ENCODE measurements at places on chromosomes 1 and 21.

DNA sequence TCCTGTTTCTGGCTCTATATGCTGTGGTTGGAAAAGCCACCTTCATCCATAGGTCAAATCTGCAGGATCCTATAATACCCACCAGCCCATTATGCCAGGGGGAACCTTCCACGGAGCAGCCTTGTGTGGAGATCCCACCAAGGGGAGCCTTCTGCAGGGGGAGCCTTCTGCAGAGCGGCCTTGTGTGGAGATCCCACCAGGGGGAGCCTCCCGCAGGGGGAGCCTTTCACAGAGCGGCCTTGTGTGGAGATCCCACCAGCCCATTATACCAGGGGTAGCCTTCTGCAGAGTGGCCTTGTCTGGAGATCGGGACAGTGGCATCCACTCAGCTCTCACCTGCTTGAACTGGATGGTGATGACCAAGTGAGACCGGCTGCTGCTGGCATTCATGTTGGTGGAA is 85.3 kb downstream of the SCCPDH start:
- DNase-seq: no peak

DNA sequence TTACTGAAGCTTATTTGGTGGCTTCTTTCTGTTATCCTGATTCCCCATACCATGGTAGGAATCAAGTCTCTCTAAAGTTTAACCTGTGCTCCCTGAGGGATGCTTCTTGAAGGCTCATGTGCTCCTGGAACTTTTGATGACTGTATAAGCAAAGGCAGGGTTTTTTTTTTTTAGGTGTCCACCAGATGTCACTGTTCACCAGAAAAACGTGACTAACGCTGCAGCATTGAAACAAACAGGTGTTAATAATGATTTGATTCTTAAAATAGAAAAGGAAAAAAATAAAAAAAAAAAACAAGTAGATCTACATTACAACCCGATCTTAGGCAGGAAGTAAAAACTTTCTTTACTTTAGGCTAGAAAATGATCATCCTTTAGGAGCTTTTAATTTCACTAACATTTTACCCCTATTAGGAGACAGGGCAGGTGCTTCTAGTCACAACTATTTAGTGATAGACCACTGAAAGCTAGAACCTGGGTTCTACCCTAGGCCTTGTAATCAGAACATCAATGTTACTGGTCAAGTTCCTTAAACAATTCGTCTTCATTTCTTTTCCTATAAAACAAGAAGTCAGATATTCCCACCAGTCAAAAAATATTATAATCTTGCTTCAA is 223.0 kb downstream of the PLA2G4A start:
- DNase-seq: peak; percentile 13

GRCh38 chr1:200337831-200338230 is 72.0 kb downstream of the ZNF281 start:
- DNase-seq: no peak

- no peak for DNase-seq
Measured at GRCh38 chr1:75785320-75785982, 605 bp upstream of the RABGGTB start.

DNA sequence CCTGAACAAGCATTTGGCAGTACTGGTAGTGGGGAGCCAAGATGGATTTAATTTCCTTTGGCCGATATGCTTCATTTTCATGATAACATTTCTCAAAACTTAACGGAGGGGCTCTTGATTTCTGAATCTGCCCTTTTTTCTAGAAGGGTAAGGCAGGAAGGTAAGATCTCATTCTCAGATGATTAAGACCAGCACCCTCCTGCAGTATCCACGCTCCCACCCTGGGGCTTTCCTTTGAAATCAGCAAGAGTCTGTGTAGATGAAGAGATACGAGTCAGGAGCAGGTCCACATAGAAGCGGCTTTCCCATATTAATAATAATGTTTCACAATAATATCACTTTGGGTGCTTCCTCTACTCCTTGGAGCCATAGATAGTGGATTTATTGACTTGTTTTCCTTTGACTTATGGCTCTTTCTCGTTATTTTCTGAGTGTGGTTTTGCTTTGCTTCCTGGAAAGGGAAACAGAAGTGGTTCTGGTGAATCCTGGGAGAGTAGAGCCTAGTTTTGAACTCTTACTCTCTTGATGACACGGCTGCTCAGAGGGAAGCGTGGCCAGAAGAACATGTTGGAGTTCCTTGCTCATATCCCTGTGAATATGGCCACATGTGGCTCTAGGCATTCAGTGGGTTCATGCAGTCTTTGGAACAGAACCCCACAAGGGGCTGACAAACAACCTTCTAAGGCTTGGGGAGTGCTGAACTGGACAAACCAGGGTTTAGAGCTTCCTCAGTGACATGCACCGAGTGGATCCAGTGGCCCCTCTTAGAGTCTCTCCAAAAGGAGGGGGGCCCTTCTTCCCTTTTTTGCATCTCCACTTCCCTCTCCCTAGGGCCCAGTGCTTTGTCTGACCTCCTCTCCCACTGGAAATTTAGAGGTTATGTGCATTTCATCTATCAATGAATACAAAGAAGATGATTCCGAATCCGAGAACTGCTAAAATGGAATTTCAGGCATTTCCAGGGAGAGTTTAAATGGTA is 195.7 kb downstream of the DYRK1A start:
- no peak for DNase-seq

GRCh38 chr1:93288558-93288957 is 57.1 kb upstream of the DR1 start:
- no peak for DNase-seq

DNA sequence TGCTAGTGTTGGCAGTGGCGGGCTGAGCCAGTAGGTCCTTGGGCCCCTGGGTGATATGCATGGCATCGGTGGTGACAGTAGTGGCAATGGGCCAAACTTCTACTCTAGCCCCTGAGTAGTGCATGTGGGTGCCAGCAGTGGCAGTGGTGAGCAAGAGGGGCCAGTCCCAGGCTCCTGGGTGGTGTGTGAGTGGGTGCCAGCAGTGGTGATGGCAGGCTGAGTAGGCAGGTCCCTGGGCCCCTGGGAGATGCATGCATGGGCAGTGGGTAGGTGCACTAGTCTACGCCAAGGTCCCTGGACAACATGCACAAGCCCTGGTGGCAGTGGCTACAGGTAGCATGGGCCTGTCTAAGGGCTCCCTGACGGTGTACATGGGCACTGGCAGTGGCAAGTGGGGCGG is 24.6 kb upstream of the TTC22 start:
- DNase-seq: no peak

DNA sequence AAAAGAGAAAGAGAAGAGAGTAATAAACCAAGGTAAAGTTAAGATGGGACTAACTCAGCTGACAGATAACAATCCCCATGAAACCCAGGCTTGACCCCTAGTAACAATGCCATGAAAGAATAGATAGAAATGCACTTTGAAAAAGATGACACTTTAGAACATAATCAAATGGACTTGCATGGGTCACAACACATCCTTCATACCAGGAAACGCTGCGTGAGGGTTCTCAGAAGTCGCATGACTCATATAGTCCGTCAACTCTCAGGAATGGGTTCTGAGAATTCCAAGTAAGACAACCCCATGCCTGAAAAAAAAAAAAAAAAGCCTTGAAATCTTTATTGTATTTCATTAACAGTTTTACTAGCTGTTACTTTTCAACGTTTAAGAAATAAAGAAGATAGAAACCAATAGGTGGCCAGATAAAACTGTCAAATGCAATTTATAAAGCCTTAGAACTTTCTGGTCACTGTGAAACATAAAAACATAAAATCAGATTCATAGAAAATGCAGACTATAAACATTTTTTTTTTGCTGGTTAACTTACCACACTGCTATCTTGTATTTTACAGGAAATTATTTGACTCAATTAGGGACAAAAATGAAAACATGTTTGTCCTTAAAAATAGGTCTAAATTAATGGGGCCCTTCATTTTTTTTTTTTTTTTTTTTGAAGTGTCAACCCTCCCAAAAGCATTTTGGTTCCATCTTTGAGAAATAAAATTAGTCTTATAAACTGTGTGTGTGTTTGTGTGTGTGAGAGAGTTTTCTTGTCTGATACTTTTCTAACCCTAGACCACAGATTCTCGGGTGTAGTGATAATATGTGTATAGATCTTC is 202.1 kb downstream of the NCAM2 start:
- DNase-seq: peak; percentile 7

GRCh38 chr1:199976496-199977144 is 50.9 kb upstream of the NR5A2 start:
- no peak for DNase-seq

DNA sequence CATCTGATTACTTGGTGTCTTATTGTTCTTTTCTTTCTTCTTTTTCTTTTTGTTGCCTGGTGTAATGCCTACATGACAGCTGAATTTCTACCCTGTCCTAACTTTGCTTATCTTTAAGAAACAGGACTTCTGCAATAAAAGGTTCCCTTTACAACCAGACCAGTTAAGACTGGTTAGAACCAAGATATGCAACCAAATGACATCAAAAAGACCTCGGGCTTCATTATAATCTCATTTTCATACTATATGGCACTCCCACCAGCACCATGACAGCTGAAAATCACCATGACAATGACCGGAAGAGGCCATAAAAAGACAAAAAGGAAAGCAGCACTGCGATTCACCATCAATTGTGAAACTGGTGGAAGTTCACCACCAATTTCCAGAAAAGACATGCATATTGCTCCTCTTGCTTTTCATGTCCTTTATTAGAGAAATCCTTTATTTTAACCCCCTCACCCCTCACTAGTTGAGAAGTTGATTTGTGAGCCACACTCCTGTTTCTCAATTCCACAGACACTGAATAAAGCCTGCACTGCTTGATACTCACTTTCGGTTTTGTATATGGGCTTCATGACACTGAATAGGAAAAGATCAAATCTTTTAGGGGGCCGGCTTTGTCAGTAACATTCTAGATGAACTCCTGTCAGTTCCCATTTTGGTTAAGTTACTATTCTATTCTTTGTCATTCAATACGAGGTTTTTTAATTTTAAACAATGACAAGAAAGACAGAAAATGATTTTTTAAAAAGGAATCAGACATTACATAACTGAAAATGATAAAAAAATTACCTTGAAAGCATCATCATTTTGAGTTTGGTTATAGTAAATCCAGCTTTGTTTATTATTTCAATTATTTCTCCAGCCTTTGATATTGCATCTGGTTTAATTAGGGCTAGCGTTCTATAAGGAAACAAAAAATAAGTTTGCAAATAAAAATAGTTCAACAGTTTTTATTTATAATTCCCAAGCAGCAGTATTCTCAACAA is 58.1 kb downstream of the NME7 start:
- no peak for DNase-seq

DNA sequence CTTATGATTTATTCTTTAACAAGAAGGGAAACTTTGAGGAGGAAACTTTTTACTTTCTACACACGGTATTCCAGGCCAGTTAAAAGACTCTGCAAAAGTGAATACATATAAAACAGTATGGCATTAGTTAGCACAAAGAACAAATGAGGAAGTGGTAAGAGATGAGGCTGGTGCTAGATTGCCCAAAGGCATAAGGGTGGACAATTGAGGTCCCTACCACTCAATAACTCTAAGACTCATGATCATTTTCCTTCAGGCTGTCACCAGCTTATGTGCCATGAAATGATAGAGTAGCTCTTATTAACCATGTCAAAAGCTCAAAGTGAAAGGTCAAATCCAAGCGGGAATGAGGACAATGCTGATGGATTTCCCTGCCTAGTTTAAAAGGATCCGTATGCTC is 124.5 kb downstream of the TBX15 start:
- DNase-seq: no peak

GRCh38 chr1:30898031-30898815 is 10.3 kb downstream of the SDC3 start:
- no peak for DNase-seq

DNA sequence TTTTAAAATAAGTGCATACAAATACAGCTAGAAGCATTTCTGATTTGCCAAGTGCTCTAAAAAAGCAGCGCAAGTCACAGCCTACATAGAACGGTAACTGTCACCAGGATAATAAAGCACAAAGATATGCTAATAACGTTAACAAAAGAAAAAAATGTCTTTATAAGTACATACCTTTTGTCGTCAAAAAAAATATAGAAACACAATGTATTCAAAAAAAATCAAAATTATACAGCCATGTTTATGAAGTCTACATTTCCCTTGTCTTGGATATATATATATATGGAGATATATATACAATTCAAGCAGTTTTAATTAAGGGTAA is 3.2 kb downstream of the IRF2BP2 start:
- no peak for DNase-seq

DNA sequence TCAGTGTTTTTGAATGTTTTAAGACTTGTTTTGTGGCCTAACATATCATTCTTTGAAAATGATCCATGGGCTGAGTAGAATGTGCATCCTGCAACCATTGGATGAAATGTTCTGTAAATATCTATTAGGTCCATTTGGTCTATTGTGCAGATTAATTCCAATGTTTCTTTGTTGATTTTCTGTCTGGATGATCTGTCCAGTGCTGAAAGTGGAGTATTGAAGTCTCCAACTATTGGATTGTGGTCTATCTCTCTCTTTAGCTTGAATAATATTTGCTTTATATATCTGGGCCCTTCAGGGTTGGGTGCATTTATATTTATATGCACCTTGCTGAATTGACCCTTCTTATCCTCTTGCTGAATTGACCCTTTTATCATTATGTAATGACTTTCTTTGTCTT is 181.5 kb downstream of the DNAH14 start:
- DNase-seq: no peak

DNA sequence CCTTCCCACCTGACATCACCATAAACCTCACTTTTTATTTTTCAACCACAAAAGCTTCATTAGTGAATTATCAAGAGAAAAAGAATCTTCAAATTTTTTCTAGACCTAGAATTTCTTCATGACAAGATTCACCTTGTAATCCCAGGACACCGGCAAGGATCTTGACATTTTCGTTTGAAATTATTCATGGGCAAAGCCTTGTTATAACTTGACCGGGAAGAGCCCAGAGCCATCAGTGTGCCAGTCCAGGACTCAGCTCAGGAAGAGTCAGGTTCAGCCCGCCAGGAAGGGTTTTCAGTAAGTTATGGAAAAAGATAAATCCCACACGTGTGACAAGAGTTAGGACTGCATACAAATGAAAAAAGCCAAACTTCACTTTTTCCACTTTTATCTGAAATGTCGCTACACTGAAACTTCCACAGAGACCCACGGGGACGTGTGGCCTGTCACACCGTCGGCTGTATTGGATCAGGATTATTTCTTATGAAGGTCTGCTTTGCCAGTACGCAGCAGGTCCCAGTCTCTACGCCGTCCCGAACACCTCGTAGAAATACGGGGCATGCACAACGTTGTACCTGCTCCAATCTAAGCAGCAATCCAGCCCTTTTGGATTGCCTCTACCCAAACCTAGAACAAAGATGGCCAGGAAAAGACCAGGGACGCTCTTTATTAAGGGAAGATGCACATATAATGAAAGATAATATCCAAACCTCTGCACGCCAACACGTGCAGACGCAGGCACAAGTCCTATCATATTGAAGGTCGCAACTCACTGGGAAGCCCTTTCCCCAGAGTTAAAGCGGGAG is 916 bp downstream of the F3 start:
- DNase-seq: no peak

DNA sequence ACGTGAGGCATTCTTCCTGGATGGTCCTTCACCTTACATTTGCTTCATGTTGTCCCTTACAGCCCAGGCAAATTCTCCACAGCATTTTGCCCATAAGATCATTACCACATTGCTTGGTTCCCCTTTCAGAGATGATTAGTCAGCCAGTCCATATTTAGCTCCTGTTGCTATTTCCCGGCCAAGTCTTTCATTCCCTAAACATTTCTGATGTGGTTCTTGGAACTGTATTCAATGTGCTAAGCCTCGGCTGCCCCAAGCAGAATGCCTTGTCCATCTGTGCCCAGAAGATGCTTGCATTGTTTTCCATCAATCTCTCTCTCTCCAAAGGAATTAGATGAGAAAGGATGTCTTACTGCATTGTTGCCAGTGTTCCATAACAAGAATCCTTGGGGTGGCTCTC is 420.9 kb upstream of the CAMK1G start:
- DNase-seq: no peak
